Fibroblast of skin of right biceps (primary cell): ENCODE measurements at places on chromosomes 5 and 9.

GRCh38 chr5:38809388-38810359 is 36.1 kb upstream of the OSMR start:
- peak; percentile 84 for DNase-seq

GRCh38 chr5:34491251-34491620 is 164.9 kb upstream of the RAI14 start:
- peak; percentile 70 for DNase-seq

- DNase-seq, result no peak
Observed at GRCh38 chr5:113266227-113266912, 168.4 kb downstream of the TSSK1B start.

DNA sequence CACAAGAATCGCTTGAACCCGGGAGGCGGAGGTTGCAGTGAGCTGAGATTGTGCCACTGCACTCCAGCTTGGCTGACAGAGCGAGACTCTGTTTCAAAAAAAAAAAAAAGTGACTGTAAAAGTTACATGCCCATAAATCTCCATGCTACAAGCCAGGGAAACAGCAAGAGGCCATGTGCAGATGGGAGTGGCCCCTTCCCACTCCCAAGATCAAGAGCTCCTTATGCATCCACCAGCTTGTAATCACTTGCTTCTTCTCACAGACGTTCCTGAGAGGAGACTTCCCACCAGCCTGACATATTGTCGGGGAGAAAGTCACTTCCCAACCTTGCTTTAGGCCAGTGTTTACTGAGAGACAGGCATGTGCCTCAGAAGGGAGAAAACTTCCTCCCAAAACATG is 45.6 kb upstream of the N4BP3 start:
- no peak for DNase-seq

- DNase-seq, result no peak
Observed at GRCh38 chr9:120038342-120038741, 541.6 kb downstream of the CDK5RAP2 start.

GRCh38 chr5:149372932-149373331 is 6.2 kb downstream of the IL17B start:
- no peak for DNase-seq

- peak; percentile 97 for DNase-seq
Observed at GRCh38 chr9:79610791-79611614, 39.2 kb downstream of the TLE4 start.

- no peak for DNase-seq
Observed at GRCh38 chr5:33330426-33330825, 110.3 kb upstream of the TARS1 start.

- no peak for DNase-seq
Observed at GRCh38 chr9:119667916-119668315, 298.7 kb upstream of the BRINP1 start.

DNA sequence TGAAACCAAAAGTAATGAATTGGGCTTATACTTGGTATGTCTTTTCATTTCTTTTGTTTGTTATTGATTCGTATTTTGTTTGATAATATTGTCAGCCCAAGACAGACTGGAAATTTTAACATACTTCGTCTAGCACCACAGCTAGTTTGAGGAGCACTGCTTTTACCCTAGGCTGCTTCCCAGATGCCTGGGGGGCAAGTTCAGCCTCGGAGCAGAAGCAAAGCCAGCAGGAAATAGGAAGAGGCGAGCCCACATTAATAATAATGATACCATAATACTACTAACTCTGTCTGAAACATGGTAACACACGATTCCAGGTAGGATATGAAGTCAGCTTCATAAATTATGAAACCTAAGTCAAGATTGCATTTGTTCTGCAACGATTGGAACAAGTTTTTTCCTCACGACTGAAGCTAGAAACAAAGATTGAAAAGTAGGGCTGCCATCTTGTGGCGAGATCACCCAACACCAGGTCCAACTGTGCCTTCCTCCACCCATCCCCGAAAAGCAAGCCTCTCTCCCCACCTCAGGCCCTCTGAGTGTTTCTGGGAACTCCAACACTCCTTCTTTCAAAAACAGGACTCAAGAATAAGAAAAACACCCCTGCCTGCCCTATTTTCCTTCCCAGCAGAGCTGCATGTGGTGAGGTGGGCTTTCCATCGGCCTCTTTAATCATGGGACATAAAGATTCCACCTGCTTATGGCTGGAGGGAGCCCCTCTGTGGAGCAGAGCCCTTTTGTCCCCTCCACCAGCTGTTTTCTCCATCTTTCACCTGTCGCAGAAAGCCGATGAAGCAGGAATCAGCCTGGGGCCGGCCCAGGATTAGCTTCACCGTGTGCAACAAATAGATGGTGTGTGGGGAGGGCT is 236.4 kb downstream of the CAAP1 start:
- peak; percentile 37 for DNase-seq

DNA sequence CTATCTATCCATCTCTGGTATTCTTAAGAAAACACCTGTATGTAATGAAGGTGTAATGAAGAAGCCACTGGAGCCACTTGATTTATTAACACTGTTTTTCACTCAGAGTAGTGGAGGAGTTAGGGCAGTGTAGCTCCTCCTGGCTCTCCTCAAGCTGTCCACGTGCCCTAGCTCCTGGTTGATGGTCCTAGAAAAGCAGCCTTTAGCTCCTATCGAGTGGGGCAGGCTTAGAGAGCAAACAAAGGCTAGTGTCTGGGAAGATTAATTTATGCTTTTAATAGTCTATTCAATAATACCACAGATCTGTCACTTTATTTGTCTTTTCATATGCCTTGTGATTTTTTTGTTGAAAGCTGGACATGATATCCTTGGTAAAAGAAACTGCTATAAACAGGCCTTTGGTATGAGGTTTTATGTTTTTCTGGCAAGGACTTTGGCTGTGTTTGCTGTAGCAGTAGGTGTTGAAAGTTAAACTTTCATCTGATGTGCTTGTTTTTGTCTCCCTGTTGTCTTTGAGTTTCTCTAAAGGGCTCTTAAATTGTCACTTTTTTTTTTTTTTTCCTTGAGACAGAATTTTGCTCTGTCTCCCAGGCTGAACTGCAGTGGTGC is 141.1 kb downstream of the GCNT1 start:
- DNase-seq, result no peak

DNA sequence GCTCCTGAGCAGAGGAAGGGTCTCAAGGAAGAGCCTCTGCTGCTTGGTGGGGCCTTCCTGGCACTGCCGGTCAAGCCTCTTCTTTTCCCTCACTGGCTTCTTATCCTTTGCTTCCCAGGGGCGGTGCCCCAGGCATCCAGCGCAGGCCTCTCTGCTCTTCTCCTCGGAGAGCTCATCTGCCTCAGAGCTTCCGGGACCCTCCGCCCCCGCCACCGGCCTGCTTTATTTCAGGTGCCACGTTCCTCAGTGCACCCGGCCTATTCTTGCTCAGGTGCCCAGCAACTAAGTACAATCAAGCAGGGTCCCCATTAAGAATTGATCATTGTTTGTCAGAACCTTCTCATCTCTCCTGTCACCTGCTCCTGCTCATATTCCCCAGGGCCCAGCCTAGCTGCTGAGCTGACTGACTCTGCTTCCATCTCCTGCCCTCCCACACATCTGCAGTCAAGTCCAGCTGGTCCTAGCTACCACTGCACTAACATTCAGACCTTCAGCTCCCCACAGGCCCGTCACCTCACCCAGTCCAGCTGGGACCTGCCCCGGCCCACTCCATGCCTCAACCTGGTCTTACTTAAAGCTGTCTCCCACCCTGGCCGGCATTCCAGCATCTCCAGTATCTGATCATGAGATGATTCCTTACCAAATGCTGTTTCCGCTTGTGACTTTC is 114.3 kb upstream of the BOD1 start:
- DNase-seq, result no peak

- DNase-seq, result peak; percentile 13
Observed at GRCh38 chr9:112861638-112862555, 28.8 kb downstream of the SLC46A2 start.

DNA sequence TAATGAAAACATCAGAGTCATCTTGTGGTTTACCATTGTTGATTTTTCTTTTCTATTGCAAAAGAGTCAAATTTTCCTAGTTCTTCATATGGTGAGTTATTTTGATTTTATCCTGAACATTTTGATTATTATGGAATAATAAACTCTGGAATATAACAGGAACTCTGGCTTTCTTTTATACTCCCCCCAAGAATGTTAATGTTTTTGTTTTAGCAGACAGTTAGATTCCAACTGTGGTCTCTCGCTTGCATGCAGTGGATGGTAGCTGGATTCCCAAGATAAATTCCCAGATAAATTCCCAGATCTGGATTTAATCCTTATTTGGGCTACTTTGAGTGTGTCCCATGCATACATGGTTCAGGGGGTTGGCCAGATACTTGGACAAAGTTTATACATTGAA is 109.8 kb downstream of the NSG2 start:
- DNase-seq, result peak; percentile 6

DNA sequence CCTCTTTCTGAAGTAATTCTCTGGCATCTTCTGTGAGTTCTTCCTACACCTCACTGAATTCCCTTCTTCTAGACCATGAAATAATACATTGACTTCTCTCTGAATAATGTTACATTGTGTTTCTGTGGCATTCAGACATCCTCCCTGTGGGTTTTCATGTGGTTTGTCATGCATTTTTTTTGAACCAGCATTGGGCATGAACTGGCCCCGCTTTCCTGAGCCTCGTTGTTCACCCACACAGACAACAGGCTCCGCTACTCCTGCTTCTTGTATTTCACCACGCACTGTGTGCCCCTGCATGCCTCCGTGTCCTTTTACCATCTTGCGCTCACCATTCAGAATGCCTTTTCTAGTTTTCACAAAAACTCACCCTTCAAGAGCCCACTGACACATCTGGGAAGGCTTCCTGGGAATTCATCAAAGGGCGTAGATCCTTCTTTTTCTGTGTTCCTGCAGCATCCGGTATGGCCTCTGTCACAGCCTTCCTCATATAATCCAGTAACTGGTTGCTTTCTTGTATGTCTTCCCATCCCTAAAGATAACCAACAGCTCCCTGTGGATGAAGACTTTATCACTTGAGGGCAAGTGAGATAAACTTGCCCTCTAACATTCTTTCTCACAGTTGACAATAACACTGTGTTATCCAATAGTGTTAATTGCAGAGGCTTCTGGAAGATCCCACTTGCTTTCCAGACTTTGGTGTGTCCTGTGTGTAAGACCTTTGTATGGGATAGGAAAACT is 51.5 kb upstream of the ADAMTSL1 start:
- DNase-seq, result no peak

DNA sequence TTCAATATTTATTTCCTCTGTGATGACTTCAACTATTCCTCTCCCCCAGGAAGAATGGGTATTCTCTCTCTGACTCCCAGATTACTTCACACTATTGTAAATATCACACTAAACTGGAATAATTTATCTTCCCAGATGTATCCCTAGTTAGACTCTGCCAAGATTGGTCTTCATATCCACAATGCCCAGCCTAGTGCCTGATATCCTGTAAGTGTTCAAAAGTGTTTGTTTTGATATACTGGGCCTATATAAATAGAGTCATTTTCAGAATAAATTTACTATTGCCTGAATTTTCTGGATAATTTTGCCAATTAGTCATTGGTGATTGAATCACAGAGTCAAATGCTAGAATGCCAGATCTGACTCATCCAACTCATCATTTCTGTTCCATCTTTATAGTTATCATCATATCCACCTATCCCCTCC is 143.7 kb upstream of the TNC start:
- peak; percentile 65 for DNase-seq

DNA sequence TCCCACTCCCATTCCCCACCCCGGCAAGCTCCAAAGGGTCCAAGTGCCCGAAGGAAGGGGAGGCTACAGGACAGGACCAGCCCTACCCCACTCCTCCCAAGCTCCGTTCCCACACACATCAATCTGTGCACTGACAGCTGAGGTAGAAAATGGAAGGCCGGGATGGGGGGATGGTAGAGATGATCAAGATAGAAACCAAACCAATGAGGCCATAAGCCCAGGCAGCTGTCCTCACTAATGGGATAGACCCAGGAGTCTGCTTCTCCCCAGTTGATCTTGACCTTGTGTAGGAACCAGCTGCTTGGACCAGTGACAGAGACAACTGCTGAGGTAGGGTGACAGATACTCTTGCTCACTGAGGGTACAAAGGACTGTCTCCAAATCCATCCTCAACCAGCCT is 38.6 kb downstream of the B4GALT1 start:
- DNase-seq, result no peak

DNA sequence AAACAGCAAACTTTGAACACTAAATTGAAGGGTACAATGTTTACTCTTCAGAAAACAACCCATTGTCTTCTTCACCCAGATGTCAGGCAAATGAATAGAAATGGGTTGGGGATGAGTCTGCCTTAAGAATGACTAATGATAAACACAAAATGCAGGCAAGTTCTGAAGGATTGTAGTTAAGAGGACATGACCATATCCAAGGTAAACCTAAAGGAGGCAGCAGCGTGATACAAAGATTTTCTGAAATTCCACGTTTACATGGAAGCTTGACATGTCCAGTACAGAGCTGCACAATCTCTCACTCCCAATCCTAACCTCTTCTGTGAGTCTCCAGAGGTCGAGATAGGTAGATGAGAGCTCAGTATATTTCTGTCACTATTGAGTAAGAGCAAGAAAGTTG is 1263.2 kb upstream of the CDH6 start:
- DNase-seq, result no peak

GRCh38 chr9:108617676-108618075 is 238.1 kb downstream of the ACTL7B start:
- peak; percentile 44 for DNase-seq

GRCh38 chr5:2178528-2178927 is 295.8 kb upstream of the IRX4 start:
- no peak for DNase-seq

DNA sequence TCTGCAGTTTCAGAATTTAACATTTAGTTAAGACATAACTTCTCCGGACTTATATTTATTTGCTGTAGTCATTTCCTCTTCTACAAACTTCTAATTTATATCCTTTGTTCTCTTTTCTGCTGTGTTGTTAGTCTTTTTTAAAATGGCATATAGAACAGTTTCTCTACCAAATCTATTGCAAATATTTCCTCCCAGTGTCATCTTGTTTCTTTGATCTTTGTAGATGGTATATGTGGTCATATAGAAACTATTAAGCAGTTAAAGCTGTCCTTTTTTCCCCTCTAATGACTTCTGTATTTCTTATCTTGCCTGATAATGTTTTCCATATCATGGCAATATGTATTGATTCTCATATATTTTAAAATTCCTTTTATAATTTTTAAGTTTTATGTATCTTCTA is 264.5 kb downstream of the MCTP1 start:
- DNase-seq, result no peak

GRCh38 chr9:114945616-114946412 is 15.4 kb upstream of the TNFSF8 start:
- DNase-seq, result no peak

DNA sequence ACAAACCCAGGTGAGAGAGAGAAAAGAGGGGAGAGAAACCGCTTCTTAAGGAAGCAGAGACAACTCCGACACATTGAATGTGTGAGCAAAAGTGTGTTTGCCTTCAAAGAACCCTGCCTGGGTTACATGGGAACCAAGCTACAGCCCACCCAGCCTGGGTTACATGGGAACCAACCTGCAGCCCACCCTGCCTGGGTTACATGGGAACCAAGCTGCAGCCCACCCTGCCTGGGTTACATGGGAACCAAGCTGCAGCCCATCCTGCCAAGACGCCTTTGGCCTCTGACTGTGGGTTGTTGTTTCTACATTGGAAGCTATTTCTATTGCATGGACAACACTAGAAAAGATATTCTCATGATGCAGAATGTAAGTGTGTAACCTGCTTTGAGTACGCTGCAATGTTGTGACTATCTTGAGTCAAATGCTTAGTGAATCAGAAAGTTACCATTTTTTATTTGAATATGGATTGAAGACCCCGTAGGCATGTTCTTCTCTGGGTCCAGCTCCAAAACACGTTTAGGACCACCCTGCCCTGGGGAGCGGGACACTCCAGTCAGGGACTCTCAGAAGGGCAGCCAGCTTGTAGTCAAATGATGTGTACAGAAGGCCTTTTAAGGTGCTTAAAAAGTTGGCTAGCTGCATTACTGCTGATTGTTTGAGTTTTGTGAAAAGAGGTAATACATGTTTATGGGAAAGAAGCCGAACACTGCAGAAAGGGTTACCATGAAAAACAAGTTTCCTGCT is 39.1 kb upstream of the UNC5A start:
- no peak for DNase-seq
